ENCODE measurements at places on chromosomes 5 and 9. TPM values are rescaled to one million over a fixed set of nuclear protein-coding genes. Genes with fewer than 3 reads are reported as not detected.

DNA sequence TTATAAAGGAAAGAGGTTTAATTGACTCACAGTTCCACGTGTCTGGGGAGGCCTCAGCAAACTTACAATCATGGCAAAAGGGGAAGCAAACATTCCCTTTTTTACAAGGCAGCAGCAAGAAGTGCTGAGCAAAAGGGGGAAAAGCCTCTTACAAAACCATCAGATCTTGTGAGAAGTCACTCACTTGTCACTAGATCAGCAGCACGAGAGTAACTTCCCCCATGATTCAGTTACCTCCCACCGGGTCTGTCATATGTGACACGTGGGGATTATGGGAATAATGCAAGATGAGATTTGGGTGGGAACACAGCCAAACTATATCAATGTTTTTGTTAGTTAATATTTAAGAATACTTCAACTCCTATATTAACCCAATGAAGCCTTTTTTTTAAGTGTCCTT, 275.2 kb upstream of the CDH9 start:
- no peaks in the 10 kb centered on the region for H3K27me3 ChIP-seq
- DNase-seq: no peak
- no peak overlapping the region for H3K4me3 ChIP-seq
- no peaks in the 10 kb centered on the region for H3K4me1 ChIP-seq
- no peak overlapping the region for H3K27ac ChIP-seq

- no peaks in the 10 kb centered on the region for H3K4me1 ChIP-seq
- H3K27me3 ChIP-seq: no peaks in the 10 kb centered on the region
- no peak overlapping the region for H3K27ac ChIP-seq
- DNase-seq: no peak
- no peaks in the 10 kb centered on the region for H3K36me3 ChIP-seq
Observed at GRCh38 chr5:154410786-154411185, 35.0 kb upstream of the SAP30L start.

PRELID1 gene
- total RNA-seq: 159 TPM

CKMT2 gene
- total RNA-seq: not detected

- H3K4me3 ChIP-seq: no peak overlapping the region
- H3K36me3 ChIP-seq: no peaks in the 10 kb centered on the region
- H3K27me3 ChIP-seq: no peaks in the 10 kb centered on the region
- no peaks in the 10 kb centered on the region for H3K4me1 ChIP-seq
- DNase-seq: no peak
Observed at GRCh38 chr5:125175348-125176004, 429.0 kb upstream of the ZNF608 start.

DNA sequence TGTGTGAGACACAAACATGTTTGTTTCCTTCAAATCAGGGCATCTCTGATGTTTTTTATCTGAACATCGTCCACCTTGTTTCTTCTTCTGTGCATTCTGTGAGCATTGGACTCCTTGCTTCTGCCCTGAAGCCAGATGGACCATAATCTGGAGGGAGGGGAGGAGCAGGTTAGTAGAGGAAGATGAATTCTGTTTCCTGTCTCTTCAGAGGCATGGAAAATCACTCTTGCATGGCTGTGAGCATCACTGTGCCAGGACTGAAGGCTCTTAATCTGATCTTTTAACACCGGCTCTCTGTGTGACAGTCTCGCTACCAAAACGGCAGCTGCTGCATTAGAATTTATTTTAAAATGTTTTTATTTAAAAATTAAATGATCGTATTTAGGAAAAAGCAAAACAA, 43.3 kb downstream of the TLE4 start:
- H3K4me3 ChIP-seq: no peak overlapping the region
- H3K36me3 ChIP-seq: no peaks in the 10 kb centered on the region
- H3K27me3 ChIP-seq: no peaks in the 10 kb centered on the region
- DNase-seq: no peak
- H3K27ac ChIP-seq: no peak overlapping the region

GRCh38 chr5:119377066-119377465, 21.2 kb downstream of the TNFAIP8 start:
- H3K4me1 ChIP-seq: peaks cover 60% of the 10 kb centered on the region
- H3K4me3 ChIP-seq: no peak overlapping the region
- H3K27me3 ChIP-seq: no peaks in the 10 kb centered on the region
- H3K27ac ChIP-seq: no peak overlapping the region

DNA sequence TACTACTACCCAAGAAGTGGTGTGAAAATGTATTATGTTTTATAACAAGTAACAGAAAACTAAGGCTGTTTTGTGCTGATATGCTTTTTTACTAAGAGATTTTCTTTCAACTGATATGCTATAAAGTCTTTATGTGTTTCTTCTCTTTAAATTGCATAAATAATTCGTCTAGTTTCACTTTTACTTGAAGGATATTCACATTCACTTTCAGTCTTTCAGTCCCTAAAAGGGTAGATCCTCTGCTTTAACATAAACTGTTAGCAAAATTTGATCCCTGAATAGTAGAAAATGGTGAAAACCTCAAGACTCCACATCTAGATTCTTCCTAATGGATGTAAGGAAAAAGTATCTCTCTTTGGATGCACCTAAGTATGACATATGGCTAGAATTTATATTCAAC, 69.0 kb upstream of the FST start:
- no peak overlapping the region for H3K4me3 ChIP-seq
- no peaks in the 10 kb centered on the region for H3K4me1 ChIP-seq
- H3K27ac ChIP-seq: no peak overlapping the region
- no peaks in the 10 kb centered on the region for H3K36me3 ChIP-seq
- DNase-seq: no peak

GRCh38 chr5:149323621-149324205, 21.6 kb upstream of the GRPEL2 start:
- no peaks in the 10 kb centered on the region for H3K27me3 ChIP-seq
- H3K36me3 ChIP-seq: no peaks in the 10 kb centered on the region
- H3K27ac ChIP-seq: no peak overlapping the region

GRCh38 chr5:97231025-97231636, 48.1 kb upstream of the RIOK2 start:
- no peaks in the 10 kb centered on the region for H3K4me1 ChIP-seq
- H3K27me3 ChIP-seq: no peaks in the 10 kb centered on the region
- no peak overlapping the region for H3K4me3 ChIP-seq
- H3K36me3 ChIP-seq: no peaks in the 10 kb centered on the region
- DNase-seq: no peak

DNA sequence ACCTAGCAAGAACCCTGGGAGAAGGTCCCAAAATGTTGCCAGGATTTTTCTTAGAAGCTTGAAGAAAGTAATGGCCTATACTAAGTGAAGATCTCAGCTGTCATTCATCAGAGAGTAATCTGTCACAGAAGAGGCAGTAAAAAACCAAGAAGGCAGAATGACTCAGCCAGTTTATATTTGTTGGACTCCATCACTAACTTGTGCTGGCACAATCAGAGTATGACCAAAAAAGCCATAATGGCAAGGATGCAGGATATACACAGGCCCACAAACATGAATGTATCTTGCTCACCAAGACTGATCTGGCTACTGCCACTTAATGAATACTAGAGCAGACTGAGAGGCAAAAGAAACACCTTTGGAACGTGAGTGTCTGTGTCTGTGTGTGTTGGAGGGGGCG, 104.0 kb upstream of the POU5F2 start:
- H3K4me1 ChIP-seq: no peaks in the 10 kb centered on the region
- H3K27me3 ChIP-seq: no peaks in the 10 kb centered on the region
- DNase-seq: no peak
- H3K27ac ChIP-seq: no peak overlapping the region
- H3K36me3 ChIP-seq: no peaks in the 10 kb centered on the region
- no peak overlapping the region for H3K4me3 ChIP-seq

GRCh38 chr5:80437326-80437725, 29.5 kb downstream of the ZFYVE16 start:
- no peaks in the 10 kb centered on the region for H3K4me1 ChIP-seq
- no peaks in the 10 kb centered on the region for H3K36me3 ChIP-seq
- H3K27me3 ChIP-seq: no peaks in the 10 kb centered on the region
- no peak for DNase-seq
- no peak overlapping the region for H3K4me3 ChIP-seq

GRCh38 chr5:98735806-98736507, 37.5 kb upstream of the RGMB start:
- H3K27ac ChIP-seq: no peak overlapping the region
- no peak overlapping the region for H3K4me3 ChIP-seq
- no peaks in the 10 kb centered on the region for H3K36me3 ChIP-seq
- no peaks in the 10 kb centered on the region for H3K4me1 ChIP-seq

DNA sequence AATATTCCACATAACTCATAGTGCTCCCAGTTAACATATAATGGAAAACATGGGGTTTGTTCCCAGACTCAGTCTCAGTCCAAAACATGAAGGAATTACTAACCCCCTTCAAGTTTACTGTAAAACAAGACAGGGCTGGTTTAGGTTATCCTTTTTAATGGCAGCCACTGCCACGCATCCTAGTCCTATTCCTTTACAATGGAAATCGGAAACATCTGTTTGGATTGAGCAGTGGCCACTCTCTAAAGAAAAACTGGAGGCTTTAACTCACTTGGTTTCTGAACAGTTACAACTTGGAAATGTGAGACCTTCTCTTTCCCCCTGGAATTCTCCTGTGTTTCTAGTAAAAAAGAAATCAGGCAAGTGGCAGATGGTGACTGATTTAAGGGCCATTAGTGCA, 609.9 kb upstream of the ACO1 start:
- H3K27me3 ChIP-seq: no peaks in the 10 kb centered on the region
- no peak for DNase-seq
- no peak overlapping the region for H3K27ac ChIP-seq
- no peaks in the 10 kb centered on the region for H3K36me3 ChIP-seq
- no peak overlapping the region for H3K4me3 ChIP-seq
- no peaks in the 10 kb centered on the region for H3K4me1 ChIP-seq

- no peaks in the 10 kb centered on the region for H3K27me3 ChIP-seq
- DNase-seq: no peak
- H3K36me3 ChIP-seq: peaks cover 9% of the 10 kb centered on the region
- H3K4me1 ChIP-seq: no peaks in the 10 kb centered on the region
Observed at GRCh38 chr5:78005021-78005785, 229.1 kb upstream of the TBCA start.

DNA sequence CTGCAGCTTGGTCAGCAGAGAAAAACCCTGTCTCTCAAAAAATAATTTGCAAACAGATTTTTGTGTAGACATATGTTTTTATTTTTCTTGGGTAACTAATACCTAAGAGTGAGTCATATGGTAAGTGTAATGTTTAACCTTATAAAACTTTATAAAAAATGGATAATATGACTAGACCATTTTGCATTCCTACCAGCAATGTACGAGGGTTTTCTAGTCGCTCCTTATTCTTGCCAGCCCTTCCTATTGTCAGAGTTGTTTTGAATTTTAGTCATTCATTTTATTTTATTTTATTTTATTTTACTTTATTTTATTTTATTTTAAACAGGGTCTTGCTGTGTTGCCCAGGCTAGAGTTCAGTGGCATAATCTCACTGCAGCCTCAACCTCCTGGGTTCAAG, 37.8 kb downstream of the RABGAP1 start:
- no peak overlapping the region for H3K4me3 ChIP-seq
- H3K36me3 ChIP-seq: no peaks in the 10 kb centered on the region
- no peaks in the 10 kb centered on the region for H3K4me1 ChIP-seq
- DNase-seq: no peak
- H3K27ac ChIP-seq: no peak overlapping the region

- H3K27ac ChIP-seq: no peak overlapping the region
- H3K36me3 ChIP-seq: no peaks in the 10 kb centered on the region
- peaks cover 14% of the 10 kb centered on the region for H3K4me1 ChIP-seq
- no peaks in the 10 kb centered on the region for H3K27me3 ChIP-seq
Observed at GRCh38 chr5:10702911-10703491, 58.0 kb downstream of the DAP start.

AMBP gene
- total RNA-seq: not detected

GRCh38 chr5:76277736-76278135, 125.3 kb upstream of the IQGAP2 start:
- H3K4me1 ChIP-seq: no peaks in the 10 kb centered on the region
- no peaks in the 10 kb centered on the region for H3K27me3 ChIP-seq
- H3K4me3 ChIP-seq: no peak overlapping the region
- H3K36me3 ChIP-seq: no peaks in the 10 kb centered on the region
- no peak for DNase-seq

ARSI gene
- not detected for total RNA-seq

DNA sequence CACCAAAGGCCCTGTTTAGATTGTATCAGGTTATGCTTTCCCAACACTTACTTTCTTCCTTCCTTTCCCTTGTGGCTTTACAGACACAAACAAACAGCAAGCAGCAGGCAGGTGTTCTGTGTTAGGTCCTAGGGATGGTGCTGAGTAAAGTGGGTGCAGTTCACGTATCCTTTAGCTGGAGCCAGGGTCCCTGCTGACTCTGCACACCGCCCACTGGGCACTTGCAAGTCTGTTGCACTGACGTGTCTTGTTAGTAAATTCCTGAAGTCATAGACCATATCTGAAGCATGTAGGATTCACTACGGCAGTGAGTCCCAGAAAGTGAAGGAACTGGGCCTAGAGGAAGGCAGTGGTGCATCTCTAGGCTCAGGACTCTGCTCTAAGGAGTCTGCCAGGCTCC, 96.5 kb downstream of the DAPK1 start:
- H3K4me1 ChIP-seq: no peaks in the 10 kb centered on the region
- no peak overlapping the region for H3K4me3 ChIP-seq
- H3K27me3 ChIP-seq: no peaks in the 10 kb centered on the region
- no peak overlapping the region for H3K27ac ChIP-seq
- no peaks in the 10 kb centered on the region for H3K36me3 ChIP-seq

FLT4 gene
- total RNA-seq: 0.71 TPM

- H3K4me3 ChIP-seq: no peak overlapping the region
- DNase-seq: no peak
- no peak overlapping the region for H3K27ac ChIP-seq
- H3K36me3 ChIP-seq: no peaks in the 10 kb centered on the region
- H3K27me3 ChIP-seq: peaks cover 6% of the 10 kb centered on the region
Observed at GRCh38 chr5:38843665-38844064, 2.1 kb upstream of the OSMR start.

- no peaks in the 10 kb centered on the region for H3K4me1 ChIP-seq
- DNase-seq: no peak
- H3K27ac ChIP-seq: no peak overlapping the region
- H3K27me3 ChIP-seq: no peaks in the 10 kb centered on the region
Observed at GRCh38 chr9:133465984-133466383, 6.2 kb downstream of the CACFD1 start.

- no peaks in the 10 kb centered on the region for H3K27me3 ChIP-seq
- H3K27ac ChIP-seq: no peak overlapping the region
- no peaks in the 10 kb centered on the region for H3K4me1 ChIP-seq
- H3K4me3 ChIP-seq: no peak overlapping the region
Observed at GRCh38 chr9:119974026-119974425, 604.8 kb upstream of the BRINP1 start.

GRCh38 chr5:57033103-57033502, 81.2 kb upstream of the MIER3 start:
- no peak for DNase-seq
- no peak overlapping the region for H3K27ac ChIP-seq
- H3K36me3 ChIP-seq: no peaks in the 10 kb centered on the region
